ENCODE measurements at places on chromosomes 2 and 18.
A peak's percentile ranks its signal among the peaks of the same experiment; 100 is the strongest.

DNA sequence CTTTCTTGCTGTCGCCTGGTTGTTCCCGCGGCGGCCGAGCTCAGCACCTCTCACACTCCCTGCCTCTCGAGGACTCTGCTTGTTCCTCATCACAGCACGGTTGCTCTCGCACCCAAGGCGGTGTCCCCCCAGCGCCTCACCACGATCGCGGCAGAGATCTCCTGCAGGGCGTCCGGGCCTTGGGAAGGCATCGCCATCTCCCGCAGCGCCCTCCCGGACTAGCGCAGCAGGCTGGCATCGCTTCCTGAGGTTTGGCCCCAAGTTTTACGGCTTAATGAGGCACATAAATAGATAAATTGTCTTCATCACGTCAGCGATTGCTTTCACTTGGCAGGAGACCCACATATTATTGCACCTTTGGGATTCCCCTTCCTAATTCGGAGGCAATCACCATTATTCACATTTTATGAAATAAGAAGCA lies 125.4 kb downstream of the RGPD3 start:
- DNase-seq = no peak

DNA sequence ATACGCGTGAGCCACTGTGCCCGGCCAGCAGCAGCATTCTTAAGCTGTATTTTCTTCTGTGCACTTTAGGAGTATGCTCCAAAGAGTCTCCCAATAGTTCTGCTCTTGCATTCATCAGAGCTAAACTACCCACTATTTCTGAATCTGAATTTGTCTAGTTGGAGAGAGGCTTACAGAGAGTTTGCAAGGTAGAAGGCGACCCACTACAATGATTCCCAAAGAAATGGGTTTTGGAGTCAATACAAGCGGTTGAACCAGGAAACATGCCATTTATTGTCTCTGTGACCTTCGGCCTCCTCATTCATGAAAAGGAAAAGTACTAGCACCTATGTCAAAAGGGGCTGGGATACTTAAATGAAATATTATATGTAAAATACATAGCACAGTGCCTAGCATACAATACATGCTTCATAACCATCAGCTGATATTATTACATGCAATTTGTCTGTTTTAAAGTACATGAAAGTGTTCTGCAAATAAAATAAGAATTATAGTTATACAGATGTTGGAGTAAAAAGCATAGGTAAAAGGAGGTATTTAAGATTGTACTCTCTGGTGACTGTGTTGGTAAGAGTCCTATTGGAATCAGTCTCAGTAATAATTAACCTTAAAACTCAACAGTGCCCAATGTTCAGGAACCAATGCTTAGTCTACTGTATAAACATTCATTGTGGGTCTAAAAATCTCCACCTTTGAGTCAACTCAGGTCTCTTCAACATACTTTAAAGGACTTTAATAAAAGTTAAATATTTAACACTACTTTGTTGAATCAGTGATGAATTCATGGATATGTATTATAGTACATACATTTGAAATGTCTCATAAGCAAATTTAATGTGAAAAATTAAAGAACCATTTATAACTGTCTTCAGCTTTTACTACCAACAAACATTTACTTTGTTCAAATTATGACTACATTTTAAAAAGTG lies 89.8 kb upstream of the GRB14 start:
- DNase-seq = no peak

GRCh38 chr2:905833-906140 lies 44.9 kb upstream of the SNTG2 start:
- no peak for DNase-seq

DNA sequence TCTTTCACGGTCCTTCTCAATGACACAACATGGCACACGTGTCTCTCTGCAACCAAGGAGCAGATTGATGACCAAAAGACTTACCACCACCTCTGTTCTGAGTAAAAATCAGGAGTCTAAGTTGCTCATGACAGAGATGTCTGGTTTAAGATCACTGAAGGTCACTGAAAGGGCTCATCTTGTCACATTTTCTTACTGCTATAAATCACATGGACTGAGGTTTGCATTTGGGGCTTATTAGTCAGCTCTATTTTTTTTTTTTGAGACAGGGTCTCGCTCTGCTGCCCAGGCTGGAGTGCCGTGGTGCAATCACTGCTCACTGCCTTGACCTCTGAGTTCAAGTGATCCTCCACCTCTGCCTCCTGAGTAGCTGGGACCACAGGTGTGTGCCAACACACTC lies 19.4 kb downstream of the CFLAR start:
- no peak for DNase-seq

DNA sequence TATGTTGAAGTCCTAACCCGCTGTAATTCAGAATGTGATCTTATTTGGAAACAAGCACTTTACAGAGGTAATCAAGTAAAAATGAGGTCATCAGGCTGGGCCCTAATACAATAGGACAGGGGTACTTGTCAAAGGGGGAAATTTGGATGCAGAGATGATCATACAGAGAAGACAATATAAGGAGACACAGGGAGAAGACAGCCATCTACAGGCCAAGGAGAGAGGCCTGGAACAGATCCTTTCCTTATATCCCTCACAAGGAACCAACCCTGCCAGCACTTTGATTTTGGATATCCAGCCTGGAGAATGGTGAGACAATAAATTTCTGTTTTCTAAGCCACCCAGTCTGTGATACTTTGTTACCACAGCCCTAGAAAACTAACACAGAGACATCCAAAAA lies 104.3 kb downstream of the METTL4 start:
- DNase-seq = no peak

DNA sequence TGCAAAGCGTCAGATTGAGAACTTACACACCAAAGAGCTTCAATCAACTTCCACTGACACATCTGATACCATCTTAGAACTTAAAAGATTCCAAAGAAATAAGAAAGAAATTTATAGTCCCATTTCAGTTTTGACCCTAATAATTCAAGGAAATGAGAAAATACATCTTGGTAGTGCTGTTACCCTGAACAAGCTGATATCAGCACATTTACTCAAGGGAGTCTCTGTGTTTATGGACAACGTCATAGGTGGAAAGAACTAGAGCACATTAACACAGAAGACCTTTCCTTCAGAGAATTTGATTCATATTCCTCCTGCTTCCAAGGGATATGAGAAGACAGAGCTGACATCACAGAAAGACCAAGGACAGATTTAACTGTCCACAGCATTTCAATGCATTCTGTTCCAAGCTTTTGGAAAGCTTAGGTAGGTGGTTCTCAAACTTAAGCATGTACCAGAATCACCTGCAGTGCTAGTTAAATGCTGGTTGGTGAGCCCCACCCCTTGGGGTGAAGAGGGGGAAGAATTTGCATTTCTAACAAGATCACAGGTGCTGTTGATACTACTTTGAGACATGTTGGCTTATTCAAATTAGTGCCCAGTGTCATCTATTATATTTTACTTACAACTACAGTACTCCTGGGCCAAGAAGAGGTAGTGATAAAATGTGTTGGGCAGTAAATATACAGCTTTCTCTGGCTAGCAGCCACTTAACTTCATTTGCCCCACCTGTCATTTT lies 59.8 kb downstream of the LDAH start:
- no peak for DNase-seq

DNA sequence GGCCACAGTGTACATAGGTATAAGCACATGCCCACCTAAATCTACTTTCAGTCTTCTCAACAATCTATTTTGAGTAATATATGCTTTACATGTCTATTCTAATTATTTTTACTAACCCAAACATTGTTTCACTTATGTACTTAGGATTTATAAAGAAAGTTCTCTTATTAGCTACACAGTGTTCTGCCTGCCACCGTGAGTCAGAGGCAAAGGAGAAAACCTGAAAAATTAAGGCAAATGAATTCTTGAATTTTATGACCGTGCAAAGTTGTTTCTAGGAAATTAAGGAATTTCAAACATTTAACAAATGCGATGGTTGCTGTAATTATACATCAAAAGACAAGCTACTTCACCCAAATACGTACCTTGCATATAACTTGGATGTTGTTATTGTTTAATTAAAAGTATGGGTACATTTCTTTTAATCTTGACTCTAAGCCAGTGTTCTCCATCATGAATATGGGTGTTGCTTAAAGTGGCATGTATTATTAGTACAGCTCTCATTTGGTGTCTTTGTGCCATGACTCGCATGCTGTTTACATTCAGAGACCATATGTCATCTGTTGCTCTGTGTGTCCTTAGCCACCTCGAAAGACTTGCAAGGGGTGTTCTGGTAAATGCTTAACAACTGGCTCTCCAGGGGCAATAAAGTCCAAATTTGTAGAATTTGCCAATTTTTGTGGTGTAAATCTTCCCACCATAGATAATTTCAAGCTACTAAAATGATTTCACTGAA lies 154.3 kb upstream of the FN1 start:
- no peak for DNase-seq

DNA sequence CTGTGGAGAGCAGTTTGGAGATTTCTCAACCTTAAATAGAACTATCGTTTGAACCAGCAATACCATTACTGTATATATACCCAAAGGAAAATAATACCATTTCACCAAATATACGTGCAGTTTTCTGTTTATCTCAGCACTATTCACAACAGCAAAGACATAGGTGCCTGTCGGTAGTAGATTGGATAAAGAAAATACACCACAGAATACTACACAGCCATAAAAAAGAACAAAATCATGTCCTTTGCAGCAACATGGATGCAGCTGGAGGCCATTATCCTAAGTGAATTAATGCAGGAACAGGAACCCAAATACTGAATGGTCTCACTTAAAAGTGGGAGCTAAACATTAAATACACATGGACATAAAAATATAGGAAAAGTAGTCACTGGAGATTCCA lies 81.3 kb downstream of the SMCHD1 start:
- DNase-seq = no peak

DNA sequence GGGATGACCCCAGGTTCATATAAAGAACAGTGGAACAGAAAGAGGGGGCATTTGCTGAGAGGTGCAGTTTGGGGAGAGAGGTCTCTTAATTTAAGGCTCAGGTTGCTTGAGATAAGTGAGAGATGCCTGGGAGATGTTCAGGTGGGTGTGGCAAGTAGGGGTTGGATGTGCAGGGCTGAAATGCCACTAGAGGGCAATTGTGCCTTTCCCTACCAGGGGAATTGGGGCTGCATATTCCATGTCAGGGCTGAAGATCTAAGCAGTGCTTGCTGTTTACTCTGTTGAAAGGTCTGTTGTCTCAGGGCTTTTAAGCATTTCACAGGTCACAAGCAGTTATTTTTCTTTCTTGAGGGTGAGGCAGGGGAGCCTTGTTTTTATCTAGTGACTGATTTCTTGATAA lies 7.8 kb downstream of the CCDC85A start:
- DNase-seq = peak; percentile 4

DNA sequence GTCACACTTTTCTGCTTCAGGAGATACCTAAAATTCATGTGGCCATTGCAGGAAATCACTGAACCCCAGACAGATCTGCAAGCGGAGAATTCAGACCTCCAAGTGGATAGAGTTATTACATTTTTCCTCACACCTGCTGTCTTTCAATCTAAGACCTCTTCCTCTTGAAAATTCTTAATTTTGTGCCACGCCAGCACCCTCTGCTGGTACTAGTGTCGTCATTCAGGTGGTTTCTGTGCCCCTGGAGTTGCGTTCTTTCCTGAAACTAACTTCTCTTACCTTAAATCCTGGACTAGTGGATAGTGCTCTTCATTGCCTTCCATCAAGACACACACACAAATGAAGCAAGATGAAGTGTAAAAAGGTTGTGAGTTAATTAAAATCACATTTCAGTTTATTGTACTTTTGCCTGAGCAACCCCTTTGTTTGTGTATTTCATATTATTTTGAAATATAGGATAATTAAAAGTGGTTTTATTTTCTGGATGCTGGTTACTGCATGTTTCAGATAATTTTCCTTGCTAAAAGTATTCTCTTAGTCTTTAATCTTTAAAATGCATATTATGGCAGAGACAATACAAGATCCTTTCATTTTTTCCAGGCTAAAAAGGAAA lies 1.6 kb upstream of the DNER start:
- DNase-seq = peak; percentile 64

GRCh38 chr2:183946193-183946592 lies 652.1 kb upstream of the ZNF804A start:
- no peak for DNase-seq

DNA sequence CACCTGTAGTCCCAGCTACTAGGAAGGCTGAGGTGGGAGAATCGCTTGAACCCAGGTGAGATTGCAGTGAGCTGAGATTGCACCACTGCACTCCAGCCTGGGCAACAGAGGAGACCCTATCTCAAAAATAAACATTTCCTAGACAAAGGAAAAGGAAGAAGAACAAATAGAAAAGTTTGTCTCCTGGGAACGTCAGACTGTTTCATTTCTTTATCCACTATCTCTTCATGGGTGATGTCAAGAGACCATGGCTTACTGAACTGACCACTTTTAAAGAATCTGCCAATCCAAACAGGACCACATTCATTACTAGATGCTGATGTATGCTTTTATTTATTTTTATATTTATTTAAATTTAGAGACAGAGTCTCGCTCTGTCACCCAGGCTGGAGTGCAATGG lies 26.8 kb downstream of the COX7A2L start:
- no peak for DNase-seq

GRCh38 chr18:58125756-58126155 lies 81.7 kb downstream of the NEDD4L start:
- no peak for DNase-seq

GRCh38 chr2:52936029-52936428 lies 831.6 kb upstream of the CHAC2 start:
- DNase-seq = no peak

DNA sequence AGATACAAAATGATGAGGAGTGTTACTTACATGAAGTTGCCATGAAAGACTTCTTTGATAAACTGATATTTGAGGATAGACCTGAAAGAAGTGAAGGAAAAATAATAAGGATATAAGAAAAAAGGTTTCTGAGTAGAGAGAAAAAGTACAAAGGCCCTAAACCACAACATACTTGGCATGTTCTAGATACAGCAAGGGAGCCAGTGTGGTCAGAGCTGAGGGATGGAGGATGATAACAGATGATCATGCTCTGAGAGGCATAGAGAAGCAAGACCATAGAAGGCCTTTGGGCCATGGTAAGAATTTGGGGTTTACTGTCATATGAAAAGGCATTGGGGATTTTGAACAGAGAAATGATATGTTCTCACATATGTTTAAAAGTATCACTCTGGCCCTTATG lies 424.1 kb upstream of the CHST9 start:
- no peak for DNase-seq

GRCh38 chr2:28904295-28904694 lies 9.8 kb downstream of the WDR43 start:
- no peak for DNase-seq

DNA sequence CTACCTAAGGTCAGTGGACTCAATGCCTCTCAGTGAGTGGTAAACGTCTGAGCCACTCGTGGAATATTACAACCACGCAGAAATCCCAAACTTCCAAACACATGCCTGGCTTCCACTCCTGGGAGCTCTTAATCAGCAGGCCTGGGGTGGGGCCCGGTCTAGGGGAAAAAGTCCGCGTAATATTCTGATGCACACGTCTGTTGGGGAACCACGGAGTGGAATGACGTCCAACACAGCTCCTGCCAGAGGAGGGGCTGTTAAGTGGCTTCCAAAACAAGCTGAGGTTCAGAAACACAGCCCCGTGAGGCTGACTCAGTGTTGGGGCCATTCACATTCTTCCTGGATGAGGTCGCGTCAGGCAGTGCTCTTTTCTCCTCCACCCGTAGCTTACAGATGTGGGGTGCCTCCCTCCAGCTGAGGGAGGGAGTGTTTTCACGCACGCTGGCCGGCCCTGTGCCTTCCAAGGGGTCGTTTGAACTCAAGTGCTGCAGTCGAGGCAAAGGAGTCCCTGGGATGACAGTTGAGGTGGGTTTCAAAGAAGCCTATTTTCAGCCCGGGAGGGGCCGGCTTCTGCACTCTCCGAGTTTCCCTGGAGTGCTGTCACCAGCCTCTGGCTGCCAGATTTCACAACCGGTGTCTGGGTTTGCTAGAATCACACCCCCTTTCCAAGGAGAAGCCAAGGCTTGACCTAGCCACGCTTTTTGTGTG lies 73.1 kb downstream of the ACKR3 start:
- DNase-seq = no peak

Measured in NCI-H510A (cell line).